Mesendoderm (in vitro differentiated cells): ENCODE measurements at places on chromosomes 4 and X.
A peak's percentile ranks its signal among the peaks of the same experiment; 100 is the strongest.

DNA sequence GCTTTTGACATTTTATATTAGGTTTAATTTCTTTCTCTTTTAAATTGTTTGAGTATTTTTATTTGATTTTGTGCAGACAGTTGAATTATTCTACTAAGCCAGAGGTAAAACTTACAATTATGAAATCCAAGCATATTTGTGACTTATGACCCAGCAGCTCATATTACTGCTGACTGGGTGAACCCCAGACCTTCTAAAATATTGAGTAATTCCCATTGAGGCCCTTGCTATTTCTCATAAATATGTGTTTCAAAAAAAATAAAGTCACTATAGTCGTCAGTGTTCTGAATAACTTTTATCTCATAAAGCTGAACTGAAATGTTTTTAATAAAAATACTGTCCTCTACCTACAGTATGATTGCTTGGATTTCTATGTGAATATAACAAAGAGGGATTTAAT lies 303.1 kb downstream of the IQCM start:
- DNase-seq, result no peak

DNA sequence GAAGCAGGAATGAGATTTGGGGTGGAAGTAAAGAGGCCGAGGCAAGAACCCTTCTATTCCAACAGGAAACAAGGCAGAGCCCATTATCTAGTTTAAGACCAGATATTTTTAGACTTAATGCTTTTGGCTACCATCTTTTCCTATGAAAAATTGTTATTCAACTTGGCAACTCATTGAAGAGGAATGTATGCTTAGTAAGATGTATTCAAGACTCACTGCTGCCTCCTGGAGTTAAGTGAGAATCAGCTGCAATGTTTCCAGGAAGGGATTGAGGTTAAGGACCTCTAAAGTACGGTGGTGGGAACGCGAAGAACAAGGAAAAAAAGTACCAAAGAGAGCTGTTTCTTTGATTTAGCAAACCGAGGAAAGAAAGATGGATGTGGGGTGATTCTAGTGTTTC lies 89.1 kb downstream of the RAPGEF2 start:
- peak; percentile 92 for DNase-seq

DNA sequence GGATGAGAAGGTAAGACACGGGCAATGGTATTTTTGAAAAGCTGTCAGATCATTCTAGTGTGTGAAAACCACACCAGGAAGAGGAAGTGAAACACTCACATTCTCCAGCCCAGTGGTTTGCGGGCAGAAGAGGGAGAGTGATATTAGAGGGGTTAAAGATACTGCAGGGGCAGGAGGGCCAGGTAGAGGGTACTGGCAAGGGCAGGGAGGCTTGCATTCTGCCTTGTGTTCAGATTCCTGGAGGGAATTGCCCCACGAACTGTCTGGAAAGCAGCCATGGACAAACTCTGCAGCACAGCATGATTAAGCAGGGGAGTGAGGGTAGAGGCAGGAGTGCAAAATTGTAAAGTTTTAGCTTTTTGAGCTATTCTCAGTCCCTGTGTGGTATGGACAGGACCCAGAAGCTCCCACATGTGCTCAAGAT lies 30.9 kb downstream of the NIPAL1 start:
- no peak for DNase-seq

- DNase-seq, result no peak
Observed at GRCh38 chr4:169233691-169234090, 37.1 kb downstream of the SH3RF1 start.

GRCh38 chrX:78456909-78457308 lies 129.5 kb upstream of the CYSLTR1 start:
- no peak for DNase-seq

GRCh38 chr4:174210952-174211490 lies 72.4 kb downstream of the FBXO8 start:
- DNase-seq, result no peak

DNA sequence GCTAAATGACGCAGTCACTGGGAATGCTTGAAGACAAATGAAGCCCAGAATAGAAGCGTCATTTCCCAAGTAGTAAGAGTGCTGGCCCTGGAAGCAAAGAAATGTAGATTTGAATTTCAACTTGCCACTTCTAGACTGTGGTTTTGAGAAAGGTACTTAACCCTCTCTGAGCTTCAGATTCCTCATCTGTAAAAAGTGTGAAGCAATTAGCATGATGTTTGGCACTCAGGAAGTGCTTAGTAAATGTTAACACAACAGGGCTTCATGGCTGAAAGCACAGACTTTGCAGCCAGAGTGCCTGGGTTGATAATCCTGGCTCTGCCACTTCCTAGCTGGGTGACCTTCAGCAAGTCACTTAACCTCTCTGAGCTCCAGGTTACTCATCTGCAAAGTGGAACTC lies 147.4 kb upstream of the RPS6KA3 start:
- no peak for DNase-seq

DNA sequence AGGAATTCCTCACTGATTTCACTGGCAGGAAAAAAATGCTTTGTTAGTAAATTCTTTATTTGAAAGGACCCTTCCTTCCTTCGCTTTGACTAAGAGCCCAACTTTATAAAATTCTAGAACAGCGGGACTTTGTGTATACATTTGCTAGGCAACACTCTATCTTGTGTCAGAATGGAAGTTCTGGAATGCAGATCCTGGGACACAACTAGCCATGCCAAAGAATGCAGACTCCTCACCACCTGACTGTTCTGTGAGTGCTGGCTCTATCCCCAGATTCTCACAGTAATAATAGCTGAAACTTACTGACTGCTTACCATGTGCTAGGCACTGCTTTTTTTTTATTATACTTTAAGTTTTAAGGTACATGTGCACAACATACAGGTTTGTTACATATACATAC lies 73.3 kb upstream of the ZDHHC15 start:
- DNase-seq, result peak; percentile 14

- DNase-seq, result peak; percentile 28
Observed at GRCh38 chrX:134931550-134931949, 59.2 kb upstream of the SMIM10 start.

DNA sequence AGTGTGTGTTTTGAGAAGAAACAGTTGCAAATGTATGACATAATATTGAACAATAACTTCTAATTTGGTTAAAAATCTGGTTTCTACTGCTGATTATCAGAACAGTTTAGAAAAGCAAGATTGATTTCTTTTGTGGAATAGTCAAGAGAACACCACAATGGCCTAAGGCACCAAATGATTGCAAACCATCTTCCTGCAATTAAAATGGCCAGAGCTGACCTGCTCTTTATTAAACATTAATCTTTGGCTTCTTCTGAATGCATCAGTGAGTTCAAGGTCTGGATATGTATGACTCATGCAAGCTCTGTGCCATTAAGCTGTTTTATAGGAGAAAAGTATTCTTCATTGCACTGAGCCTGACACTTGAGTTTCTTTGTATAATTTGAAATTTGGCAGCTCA lies 107.8 kb upstream of the PDHA2 start:
- DNase-seq, result no peak

GRCh38 chrX:20431486-20431885 lies 164.8 kb upstream of the RPS6KA3 start:
- DNase-seq, result no peak

DNA sequence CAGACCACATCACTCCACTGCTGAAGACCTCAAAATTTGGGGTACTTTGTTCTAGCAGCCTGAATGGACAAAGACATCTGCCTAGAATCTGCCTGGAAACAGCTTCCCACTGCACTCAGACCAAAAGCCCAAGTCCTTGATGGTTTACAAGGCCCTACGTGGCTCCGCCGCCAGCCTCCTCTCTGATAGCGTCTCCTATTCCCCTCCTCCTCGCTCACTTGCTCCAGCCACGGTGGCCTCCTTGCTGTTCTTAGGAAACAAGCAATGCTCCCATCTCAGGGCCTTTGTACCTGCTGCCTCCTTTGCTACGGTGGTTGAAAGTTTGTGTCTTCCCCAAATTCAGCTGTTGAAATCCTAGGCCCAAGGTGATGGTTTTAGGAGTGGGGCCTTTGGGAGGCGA lies 34.7 kb upstream of the SORCS2 start:
- DNase-seq, result no peak

- DNase-seq, result peak; percentile 52
Observed at GRCh38 chr4:140052050-140052449, 101.9 kb downstream of the MAML3 start.

- no peak for DNase-seq
Observed at GRCh38 chrX:15441464-15441863, 51.7 kb downstream of the PIR start.

- peak; percentile 92 for DNase-seq
Observed at GRCh38 chr4:173494013-173494970, 35.7 kb downstream of the HAND2 start.

- no peak for DNase-seq
Observed at GRCh38 chr4:181181331-181181730, 1061.9 kb upstream of the TENM3 start.

DNA sequence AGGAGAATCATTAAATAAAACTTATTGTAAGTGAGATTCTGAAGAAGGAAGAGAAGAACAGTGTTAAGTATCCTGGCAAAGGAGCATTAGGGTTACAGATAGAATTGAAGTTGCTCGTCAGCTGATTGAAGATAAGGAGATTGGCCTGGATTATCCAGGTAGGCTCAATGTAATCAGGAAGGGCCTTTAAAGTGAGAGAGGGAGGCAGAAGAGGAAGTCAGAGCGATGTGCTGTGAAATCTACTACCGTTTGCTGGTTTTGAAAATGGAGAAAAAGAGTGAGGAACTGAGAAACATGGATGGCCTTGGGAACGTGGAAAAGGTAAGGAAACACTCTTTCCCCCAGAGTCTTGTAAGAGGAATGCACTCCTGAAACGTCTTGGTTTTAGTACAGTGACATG lies 245.7 kb downstream of the ANTXR2 start:
- DNase-seq, result peak; percentile 38

GRCh38 chrX:46488712-46489111 lies 56.5 kb downstream of the ZNF674 start:
- no peak for DNase-seq

GRCh38 chr4:99961711-99962110 lies 11.6 kb upstream of the H2AZ1 start:
- DNase-seq, result no peak

DNA sequence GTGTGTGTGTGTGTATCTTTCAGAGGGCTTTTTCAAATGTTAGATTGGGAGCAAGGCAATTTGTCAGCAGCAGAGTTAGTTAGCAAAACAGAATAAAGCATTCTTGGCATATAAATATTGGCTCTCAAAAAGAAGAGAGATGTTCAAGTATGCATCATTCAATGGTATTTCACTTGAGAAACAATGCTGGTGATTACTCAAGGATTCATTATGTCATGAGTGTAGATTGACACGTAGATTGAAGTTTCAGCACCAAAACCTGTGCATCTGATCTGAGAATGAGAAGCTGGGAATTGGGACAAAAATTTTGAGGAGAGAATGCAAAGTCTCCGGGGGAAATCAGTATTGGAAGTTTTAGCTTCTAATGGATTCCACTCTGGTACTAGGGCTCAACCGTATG lies 241.4 kb downstream of the FRMPD4 start:
- DNase-seq, result no peak

- DNase-seq, result no peak
Observed at GRCh38 chrX:112355931-112356330, 273.4 kb upstream of the TRPC5 start.

GRCh38 chrX:11768039-11768438 lies 10.0 kb downstream of the MSL3 start:
- no peak for DNase-seq
